ENCODE measurements at places on chromosomes 13 and 19.

- peak; percentile 49 for DNase-seq
These were observed 216.2 kb downstream of the IRS2 start for GRCh38 chr13:109569958-109570711.

- no peak for DNase-seq
These were observed 18.4 kb upstream of the MYCBP2 start for GRCh38 chr13:77345150-77345780.

GRCh38 chr19:16338470-16339360 lies 14.1 kb downstream of the KLF2 start:
- peak; percentile 78 for DNase-seq

DNA sequence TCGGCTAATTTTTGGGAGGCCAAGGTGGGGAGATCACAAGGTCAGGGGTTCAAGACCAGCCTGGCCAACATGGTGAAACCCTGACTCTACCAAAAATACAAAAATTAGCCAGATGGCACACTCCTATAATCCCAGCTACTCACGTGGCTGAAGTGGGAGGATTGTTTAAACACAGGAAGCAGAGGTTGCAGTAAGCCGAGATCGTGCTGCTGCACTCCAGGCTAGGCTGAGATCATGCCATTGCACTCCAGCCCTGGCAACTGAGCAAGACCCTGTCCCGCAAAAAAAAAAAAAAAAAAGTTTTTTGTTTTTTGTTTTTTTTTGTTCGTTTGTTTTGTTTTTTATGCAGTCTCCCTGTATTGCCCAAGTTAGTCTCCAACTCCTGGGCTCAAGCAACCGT lies 21.2 kb downstream of the MAST1 start:
- no peak for DNase-seq

DNA sequence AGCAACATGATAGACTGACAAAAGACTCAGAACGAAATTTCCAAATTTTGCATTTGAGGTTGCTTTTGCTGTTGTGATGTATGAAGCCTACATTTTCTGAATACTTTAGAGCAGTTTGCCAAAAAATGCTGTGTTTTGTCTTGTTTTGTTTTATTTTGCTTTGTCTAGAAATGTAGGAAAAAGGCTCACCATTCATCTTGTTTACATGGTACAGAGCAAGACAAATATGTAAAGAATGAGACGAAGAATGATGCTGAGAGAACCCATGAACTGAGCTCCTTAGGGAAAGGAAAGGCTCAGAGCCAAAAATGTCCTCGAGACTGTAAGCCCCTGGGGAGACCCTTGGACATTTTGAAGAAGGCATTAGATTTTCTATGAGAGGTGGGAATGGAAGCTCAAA lies 6.8 kb upstream of the SPART start:
- no peak for DNase-seq

DNA sequence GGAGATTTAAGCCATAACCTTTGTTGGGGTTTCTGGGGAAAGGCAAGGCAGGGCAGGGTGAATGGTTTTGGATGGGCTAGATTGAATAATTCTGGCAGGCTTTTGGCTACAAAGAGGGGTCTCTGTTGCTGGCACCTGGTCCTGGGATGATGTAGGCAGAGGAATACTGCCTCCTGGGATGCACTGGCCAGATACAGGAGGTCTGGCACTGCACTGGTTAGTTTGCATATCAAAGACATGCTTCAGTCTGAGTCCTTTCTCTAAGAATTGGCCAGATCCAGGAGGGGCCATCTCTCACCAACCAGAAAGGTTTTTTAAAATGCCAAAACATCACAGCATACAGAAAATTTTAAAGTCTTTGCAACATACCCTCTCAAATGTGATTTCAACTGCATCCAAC lies 8.0 kb upstream of the MEDAG start:
- no peak for DNase-seq

DNA sequence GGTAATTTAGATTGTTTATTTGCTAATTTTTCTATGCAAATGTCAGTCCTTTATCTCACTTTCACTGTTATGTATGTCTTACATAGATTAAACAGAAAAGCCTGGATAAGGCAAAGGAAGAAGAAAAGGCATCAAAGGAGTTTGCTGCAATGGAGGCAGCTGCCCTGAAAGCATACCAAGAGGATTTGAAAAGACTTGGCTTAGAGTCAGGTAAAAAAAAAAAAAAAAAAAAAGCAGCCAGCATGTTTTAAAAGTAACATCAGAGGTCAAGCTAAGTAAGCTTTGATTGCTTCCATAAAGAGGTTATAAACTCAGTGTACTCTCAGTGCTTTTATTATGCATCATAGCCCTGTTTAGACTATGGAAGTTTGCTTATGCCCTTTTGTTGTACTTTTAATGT lies 3.8 kb downstream of the WBP4 start:
- DNase-seq, result no peak

- DNase-seq, result no peak
These were observed 10.1 kb downstream of the KASH5 start for GRCh38 chr19:49398001-49398615.
